CD4-positive, alpha-beta T cell treated with Interferon alpha-2 for 1 hour (primary cell): ENCODE measurements at places on chromosomes 16 and 17.

DNA sequence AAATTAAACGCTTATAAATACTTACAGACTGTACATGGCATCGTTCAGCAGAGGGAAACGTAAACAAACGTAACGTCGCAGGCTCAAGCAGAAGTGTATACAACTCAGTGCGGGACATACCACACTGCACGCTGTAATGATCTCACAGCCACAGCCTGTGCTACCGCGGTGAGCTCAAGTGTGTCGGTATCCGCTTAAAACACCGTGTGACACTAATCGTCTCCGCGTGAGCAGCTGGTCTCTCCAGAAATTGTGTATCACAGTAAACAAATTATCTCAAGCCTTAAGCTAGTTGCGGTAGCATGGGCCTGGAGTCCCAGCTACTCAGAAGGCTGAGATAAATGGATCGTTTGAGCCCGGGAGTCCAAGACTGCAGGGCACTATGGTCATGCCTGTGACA is 115.3 kb downstream of the ANKRD11 start:
- no peak for DNase-seq

DNA sequence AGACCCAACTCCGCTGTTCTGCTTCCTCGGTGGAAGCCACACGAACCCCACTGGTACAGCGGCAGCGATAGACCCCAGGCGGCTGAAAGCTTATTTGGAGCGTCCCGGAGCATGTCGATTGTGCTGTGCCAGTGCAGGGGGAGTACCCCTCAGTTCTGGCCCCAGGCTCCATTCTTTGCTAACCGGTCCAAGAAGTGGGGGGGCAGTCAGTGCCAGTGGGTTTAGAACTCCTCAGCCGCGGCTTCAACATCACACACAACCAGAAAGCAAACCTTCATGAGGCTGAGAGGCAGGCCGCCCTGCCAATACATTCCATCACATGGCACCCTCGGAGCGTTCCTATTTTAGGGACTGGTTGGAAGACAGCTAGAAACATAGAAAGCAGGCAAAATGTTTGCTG is 1.7 kb upstream of the MNT start:
- DNase-seq = no peak

DNA sequence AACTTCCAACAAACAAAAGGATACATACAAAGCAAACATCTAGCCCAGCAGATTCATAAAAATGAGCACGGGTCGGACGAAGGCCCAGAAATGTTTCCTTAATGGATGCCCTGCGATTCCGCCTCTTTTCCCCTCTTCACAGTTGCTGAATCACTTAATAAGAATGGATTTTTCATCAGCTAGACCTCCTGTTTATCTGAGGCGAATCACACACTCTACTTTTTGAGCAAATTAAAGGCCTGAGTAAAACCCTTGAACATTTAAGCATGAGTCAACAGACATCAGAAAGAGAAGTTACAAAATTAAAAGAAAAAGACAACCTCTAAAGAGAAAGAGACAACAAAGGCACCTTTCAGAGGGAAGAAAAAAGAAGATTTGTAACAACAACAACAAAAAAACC is 44.7 kb downstream of the HS3ST3A1 start:
- no peak for DNase-seq

GRCh38 chr17:63181856-63182255 is 215.8 kb downstream of the TANC2 start:
- DNase-seq = no peak

DNA sequence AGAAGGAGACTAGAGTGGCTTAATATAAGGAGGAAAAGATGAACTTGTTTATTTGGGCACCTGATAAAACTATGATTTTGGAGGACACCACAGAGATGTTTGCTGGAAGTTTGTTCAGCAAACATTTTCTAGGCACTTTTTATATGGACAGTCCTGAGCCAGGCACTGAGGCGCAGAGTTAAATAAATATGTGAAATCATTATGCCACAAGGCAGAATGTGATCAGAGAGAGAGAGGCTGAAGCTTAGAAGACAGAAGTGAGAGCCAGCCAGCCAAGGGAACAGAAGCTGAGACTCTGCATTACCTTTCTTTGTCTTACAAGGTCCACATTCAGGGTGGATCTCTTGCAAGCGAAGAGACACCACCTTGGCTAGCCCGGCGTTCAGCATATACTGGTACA is 21.4 kb downstream of the GTF3C1 start:
- no peak for DNase-seq

DNA sequence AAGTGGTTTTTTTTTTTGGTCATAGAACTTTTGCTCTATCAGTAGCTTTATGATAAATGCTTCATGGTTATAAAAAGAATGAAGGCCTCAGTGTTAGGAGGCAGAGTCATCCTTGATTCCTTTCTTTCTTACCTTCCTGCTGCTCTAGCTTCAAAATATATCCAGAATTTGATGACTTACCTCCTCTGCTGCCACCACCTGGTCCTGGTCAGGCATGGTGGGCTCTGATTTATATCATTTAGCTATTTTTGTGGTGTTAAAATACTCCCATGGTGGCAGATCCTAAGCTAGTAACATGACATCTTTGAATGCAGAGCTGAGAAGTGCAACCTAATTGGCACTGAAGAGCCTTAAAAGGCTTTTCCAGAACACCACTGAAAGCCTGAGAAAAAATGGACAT is 508.8 kb upstream of the CDH8 start:
- DNase-seq = no peak

DNA sequence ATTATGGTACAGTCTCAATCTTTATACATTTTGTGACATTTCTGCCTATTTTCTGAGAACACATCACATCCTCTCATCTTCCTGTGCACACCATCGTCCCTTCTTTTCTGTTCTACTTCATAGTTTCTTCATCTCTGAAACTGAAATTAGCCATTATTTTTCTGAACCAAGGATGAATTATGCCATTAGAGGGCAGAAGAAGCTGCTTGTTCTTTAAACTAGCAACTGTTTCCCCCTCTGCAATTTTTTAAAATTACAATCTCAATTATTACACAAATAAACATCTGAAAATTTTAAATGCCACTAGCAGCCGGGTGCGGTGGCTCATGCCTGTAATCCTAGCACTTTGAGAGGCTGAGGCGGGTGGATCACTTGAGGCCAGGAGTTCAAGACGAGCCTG is 41.3 kb downstream of the RBBP6 start:
- DNase-seq = no peak

DNA sequence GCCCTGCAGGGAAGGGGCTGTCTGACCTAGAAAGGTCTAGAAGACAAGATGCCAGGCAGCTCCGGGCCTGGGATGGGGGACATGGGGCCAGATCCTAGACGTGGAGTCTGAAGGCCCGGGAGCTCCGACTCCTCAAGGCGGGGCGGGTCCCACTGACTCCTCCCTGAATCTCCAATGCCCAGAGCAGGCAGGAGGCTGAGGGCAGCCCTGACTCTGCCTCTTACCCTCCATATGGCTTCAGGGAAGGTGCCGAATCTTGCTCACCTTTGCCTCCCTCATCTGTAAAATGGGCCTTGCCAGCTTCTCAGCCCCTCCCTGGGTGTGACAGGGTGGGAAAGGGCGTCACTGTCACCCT is 14.8 kb downstream of the VASN start:
- DNase-seq = no peak

DNA sequence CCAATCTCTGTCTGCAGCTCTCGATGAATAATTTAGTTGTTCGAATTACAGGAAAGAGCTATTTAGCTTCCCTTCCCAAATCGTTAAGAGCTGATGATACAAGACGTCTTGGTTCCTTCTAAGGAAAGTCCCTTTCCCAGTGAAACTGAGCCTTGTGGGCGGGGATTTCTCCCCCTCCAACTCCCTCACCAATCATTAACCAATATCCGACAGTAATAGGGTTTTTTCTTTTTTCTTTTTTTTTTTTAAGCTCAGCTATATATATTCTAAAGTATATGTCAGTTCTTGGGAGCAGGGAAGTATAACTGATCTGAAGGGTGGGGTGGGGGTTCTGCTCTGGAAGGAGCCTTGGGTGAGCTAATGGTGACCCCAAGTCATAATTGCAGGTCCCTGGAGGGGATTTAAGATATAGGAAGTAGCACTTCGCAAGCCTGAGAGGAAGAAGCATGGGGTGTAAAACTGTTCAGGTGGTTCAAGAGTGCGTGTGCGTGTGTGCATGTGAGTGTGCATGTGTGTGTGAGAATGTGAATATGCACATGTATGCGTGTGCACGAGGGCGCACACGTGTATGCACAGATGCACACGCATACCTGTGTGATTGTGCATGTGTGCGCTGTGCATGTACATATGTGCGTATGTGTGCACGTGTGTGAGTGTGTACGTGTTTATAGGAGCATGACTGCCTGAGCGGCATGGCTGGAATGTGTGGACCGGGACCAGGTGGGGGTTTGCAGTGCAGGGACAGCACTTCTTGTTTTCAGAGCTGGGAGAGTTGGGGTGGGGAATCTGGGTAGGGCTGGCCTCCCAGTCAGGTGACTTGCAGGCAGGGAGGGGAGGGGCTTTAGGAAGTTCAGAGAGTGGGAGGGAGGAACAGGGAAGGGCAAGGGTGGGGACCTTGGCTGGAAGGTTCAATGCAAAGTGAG is 42.7 kb downstream of the SOCS3 start:
- no peak for DNase-seq

- no peak for DNase-seq
Observed at GRCh38 chr16:70250748-70251628, 752 bp downstream of the EXOSC6 start.

GRCh38 chr17:29212681-29213121 is 32.5 kb upstream of the MYO18A start:
- DNase-seq = no peak

GRCh38 chr17:61280338-61280737 is 119.3 kb upstream of the TBX2 start:
- no peak for DNase-seq

DNA sequence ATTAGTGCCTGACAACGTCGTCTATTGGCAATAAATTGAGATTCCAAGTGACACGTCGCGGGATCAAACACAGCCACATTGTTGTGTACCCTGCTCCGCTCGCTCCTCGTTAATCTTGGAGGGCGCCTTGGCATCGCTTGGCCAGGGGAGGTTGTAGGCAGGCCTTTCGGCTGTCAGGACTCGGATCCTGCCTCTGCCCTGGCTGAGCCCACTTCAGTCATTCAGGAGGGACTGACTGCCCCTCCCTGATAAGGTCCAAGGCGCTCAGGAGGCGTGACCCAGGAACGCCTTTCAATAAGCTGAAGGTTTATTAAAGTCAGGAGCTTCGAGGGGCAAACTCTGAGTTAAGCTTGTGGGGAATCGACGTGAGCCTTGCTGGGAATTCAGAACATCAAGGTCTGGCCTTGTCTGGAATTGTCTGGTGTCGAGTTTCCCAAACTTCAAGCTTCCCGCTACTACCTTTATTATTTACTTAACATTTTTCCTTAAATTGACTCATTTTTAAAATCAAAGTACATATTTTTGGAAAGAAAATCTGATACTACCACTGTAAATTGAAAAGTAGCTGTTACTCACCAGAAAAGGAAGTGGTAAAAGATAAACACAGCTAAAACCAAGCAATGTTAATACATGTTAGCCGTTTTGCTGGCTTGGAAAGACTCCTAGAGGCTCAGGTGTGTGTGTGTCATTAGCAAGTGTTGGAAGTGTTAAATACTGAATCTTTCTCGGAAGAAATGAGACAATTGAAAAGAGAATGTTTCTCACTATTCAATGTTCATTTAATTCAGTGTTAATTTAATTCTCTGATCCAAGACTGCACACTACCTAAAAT is 5.3 kb upstream of the IRX3 start:
- DNase-seq = no peak

DNA sequence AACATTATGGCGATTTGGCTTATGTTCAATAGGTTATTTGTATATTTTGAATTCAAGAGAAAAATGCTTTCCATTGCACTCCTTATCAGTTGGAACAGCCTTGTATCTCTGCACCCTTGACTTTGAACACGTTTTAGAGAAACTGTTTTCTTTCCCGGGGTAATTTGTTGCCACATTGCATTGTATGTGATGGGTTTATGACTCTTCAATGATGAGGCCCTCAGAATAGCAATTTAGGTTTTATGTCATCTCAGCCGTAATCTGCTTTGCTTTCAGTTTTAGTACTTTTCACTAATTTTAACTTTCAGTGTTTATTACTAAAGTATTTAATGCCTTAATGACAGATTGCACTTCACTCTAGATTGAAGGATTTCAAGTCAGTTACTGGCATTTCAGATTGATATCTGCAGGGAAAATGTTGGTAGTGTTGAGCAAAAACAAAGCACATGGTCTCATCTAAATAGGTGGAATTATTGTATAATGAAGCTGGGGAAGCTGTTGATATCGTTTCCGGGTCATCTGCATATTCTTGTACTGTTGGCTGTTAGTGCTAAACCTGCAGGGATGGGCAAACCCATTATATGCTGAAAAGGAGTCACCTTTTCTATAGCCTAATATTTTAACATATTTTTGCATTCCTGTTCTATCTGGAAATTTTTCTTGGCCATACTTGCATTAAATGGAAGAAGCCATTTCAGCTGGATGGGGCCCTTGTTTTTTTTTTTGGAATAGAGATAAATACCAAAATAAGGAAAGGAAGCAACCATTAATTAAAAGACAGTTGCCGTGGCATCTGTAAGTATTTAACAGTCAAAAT is 2.0 kb downstream of the LUC7L3 start:
- DNase-seq = no peak
